ENCODE measurements at places on chromosomes 13 and 19.

- DNase-seq = no peak
Measured at GRCh38 chr13:51785712-51786424, 18.1 kb downstream of the DHRS12 start.

GRCh38 chr13:34343413-34343940, 525.5 kb downstream of the RFC3 start:
- DNase-seq = no peak

- DNase-seq = no peak
Measured at GRCh38 chr19:408902-409515, at the start of gene C2CD4C. Gene C2CD4C, minus strand, starts transcription at chr19:409147. Its CDS starts 786 bp downstream, at chr19:408361.

- DNase-seq = no peak
Measured at GRCh38 chr13:65154661-65155447, 2075.3 kb downstream of the PCDH9 start.

GRCh38 chr19:17058236-17058635, 17.0 kb downstream of the HAUS8 start:
- no peak for DNase-seq

DNA sequence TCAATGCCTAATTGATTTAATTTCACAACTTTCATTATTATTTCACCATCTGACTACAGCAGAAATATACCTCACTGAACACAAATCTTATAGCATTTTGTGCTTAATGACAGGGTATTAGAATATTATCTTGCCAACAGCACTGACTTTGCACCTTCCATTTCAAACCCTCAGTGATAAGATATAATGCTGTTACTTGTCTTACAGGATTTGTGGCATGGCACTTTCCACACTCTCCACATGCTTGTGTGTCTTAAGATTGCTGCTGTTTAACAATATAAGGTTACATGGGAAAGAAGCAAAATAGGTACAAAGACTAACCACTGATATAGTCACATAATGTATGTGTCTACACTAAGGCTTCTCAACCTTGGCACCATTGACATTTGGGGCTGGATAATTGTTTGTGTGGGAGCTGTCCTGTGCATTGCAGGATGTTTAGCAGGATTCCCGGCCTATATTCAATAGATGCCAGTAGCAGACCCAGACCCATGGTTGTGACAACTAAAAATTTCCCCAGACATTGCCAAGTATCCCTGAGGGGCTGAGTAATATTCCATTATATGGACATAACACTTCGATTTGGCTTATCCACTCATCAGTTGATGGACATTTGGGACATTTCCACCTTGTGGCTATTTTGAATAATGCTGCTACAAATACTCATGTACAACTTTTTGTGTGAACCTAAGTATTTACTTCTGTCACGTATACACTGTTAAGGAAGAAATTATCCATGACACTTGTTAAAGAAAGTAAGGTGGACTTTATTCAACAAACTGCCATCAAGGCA, 5.7 kb upstream of the DIAPH3 start:
- DNase-seq = no peak

DNA sequence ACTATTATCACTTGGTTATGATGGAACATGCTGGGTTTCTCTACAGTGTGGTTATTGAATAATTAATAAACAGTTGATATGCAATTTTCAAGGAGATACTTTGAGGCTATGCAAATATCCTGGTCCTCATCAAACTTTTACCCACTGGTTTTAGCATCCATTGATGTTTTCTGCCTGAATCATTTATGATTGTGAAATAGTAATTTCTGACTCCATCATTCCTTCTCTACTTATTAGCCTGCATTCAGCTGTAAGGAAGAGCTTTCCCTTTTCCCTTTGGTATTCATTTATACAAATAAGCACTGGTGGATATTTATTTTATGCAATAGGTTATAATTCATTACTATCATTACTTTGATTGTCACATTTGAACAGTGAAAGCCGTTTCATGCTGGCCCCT, 13.9 kb upstream of the DNAJC15 start:
- no peak for DNase-seq

DNA sequence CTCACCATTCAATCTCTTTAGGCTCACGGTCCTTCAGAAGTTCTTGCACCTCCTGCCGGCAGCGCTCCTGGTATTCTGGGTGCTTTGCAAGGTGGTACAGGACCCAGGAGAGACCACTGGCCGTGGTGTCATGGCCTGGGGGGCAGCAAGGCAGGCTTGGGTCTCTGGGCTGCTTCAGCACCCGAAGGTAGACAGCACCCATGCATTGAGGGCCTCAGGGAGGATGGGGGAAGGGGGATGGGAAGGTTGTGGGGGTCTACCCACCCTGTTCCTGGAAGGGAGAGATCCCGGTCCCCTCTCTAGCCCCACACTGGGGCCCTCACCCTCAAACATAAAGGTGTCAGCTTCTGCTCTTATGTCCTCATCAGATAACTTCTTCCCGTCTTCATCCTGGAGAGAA, 12.0 kb downstream of the CYP4F2 start:
- DNase-seq = no peak

DNA sequence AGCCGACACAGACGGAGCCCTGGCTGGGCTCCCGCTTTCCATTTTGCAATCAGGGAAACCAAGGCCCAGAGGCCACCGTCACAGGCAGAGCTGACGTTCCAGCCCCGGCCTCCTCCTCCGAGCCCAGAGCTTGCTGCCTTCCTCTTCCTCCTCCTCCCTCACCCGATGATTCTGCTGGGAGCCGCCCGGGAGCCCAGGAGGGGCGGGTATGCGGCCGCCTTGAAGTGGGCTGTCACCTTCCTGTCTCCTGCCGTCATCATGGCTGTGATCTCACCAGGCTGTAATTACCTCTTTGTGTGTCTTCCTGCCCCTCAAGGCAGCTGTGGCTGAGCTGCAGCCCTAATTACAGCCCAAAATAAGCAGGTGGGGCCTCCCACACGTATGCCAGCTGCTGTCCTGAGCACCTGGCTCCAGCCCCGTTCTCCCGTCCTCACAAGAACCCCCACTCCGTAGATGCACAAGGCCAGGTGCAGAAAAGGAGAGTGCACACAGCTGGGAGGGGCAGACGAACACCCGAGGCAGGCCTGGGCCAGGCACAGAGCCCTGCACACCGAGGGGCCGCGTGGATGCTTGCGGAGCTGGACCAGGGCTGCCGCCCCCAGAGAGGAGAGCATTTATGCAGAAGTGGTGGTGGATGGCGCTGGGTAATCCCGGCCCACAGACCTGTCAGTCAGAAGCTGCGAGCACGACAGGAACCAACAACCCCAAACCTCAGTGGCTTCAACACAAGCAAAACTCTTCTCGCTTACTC, 4.0 kb downstream of the TPGS1 start:
- no peak for DNase-seq

DNA sequence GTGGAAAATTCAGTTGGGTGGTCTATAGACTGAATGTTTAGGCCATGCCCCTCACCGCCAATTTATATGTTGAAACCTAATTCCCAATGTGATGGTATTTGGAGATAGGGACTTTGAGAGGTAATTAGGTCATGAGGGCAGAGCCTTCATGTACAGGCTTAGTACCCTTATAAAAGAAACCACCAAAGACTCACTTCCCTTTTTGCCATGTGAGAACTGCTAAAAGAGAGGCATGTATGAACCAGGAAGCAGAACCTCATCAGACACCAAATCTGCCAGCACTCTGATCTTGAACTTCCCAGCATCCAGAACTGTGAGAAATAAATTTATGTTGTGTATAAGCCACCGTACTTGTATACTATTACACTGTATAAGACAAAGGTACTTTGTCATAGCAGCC, 40.6 kb downstream of the UQCRFS1 start:
- DNase-seq = no peak

DNA sequence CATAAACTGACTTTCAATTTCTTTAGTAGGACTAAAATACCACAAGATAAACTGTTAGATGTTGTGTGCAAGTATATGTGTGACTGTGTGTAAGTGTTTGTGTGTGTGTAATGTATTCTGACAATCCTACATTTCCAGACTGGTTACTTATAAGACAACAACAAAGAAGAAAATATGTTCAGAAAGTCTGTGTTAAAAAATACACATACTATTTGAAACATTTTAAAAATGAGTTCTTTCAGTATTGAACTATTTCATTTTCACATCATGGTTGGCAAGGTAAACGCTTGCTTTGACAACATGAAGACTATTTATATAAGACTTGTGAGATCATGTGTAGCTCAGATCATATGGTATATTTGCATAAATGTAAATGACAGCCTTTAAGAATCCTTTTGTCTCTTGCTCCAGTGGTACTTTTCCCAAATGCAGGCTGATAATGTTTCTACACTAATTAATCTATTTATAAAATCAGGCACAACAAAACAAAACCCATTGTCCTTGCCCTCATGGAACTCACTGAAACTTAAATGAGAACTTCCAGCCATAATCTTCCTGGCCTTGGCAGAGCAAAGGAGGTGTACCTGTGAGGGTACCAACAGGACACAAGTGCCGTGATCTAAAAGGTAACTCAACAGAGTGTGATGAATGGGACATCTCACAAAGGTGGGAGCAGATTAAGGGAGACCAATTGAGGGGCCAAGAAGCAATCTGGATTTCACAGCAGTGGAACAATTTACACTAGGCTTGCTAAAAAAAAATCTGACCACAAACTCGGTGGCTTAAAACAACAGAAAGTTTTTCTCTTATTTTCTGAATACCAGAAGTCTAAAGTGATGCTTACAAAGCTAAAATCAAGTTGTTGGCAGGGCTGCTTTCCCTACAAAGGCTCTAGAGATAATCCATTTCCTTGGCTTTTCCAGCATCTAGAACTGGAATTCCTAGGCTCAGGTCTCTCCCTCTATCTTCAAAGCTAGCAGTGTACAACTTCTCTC, 349.0 kb downstream of the TBC1D4 start:
- no peak for DNase-seq

GRCh38 chr13:37429976-37430375, 168.6 kb downstream of the POSTN start:
- DNase-seq = no peak

DNA sequence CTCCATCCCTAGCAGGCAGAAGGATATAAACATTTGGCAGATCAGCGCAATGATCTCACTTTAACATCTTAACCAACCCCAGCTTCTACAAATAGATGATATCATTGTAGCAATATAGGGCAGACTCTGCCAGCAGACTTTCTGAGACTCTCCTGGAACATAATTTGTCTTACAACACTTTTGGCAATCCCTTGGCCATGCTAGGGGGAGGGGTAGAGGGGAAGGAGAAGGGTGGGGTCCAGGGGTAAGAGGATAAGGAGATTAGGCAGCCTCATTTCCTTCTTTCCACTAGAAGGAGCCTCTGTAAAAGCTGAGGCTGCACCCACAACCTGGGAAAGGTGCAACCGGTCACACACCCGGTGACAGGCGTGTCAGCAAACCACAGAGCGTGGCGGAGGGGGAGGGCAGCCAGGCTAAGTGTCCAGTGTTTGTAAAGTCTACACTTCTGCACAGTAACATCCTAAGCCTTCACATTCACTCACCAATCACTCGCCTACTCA, 8.7 kb upstream of the UBAC2 start:
- no peak for DNase-seq

- DNase-seq = peak; percentile 25
Measured at GRCh38 chr19:33521480-33522370, at the start of gene PEPD. Gene PEPD, minus strand, starts transcription at chr19:33521791. Its CDS starts 31 bp downstream, at chr19:33521760.

- no peak for DNase-seq
Measured at GRCh38 chr13:20815464-20815863, 41.7 kb upstream of the EEF1AKMT1 start.

DNA sequence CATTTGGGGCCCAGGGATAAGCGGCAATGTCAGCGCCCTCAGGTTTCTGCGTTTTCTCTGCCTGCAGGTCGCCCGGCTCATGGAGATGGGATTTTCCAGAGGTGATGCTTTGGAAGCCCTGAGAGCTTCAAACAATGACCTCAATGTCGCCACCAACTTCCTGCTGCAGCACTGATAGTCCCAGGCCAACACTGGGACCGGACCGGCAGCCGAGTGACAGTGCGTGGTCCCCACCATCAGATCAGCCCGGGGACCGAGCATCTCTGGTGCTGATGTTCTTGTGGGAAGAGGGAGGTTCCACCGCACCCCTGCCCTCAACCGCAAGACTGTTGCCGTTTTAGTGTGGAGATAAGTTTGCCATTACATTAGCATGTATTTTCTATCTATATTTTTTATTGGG, 78.0 kb upstream of the GPR183 start:
- no peak for DNase-seq

- no peak for DNase-seq
Measured at GRCh38 chr13:59877933-59878332, 285.8 kb downstream of the DIAPH3 start.

- DNase-seq = no peak
Measured at GRCh38 chr13:28022848-28023518, 34.5 kb upstream of the URAD start.

- DNase-seq = no peak
Measured at GRCh38 chr13:42355092-42355485, 83.1 kb downstream of the AKAP11 start.

DNA sequence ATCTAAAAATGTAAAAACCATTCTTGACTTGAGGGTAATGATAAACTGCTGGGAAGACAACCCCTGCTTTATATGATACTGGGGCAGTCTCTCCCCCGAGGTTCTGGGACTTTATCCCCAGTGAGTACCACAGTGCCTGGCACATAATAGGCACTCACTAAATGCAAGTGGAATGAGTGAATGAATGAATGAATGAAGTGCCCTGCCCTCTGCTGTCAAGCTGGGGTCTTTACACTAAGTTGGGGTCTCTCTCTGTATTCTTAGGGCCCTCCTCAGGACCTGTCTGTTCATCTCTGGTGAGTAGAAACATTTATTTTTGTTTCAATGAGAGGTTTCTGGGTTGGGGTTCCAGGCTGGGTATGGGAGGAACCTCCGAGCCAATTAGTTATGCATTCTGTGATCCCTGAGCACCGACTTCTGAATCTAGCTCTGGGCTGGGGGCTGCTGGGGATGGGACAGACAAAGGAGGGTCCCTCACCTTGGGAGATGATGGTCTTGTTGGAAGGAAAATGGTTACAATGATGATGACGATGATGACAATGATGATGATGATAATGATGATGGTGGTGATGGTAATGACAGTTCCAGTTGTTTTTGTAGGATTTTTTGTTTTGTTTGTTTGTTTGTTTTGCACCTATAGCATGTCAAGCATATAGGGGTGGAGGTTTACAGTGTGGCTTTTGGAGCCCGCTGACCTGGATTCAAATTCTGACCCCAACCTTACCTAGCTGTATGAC, 44.3 kb upstream of the ADGRE1 start:
- DNase-seq = no peak

- no peak for DNase-seq
Measured at GRCh38 chr13:47853236-47853635, 147.8 kb downstream of the SUCLA2 start.

DNA sequence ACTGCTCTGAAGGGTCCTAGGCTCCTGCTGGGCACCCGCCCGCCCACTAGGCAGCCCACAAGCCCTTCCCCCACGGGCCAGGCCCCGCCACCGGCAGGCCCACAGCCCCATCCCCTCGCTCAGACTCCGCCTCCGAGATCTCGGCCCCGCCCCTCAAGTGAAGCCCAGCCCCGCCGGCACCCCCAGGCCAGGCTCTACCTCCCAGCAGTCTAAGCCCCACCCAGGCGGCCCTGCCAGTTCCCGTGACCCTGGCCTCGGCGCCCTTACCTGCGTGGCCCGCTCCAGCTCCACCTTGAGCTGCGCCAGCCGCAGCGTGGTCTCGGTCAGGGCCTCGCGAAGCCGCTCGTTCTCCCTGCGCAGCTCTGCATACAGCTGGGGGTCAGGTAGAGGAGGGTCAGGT, 16.3 kb downstream of the EPS8L1 start:
- DNase-seq = no peak

GRCh38 chr19:48741129-48741999, 954 bp upstream of the RASIP1 start:
- DNase-seq = no peak
